HEK293T (cell line): ENCODE measurements at places on chromosomes 4 and X.

- DNase-seq: no peak
Measured at GRCh38 chrX:13254076-13254785, 65.6 kb downstream of the ATXN3L start.

- no peak for DNase-seq
Measured at GRCh38 chr4:2411786-2412510, 6.5 kb downstream of the ZFYVE28 start.

- peak; percentile 23 for DNase-seq
Measured at GRCh38 chr4:168496834-168497233, at the start of gene PALLD. PALLD (plus strand) TSS chr4:168497052.

DNA sequence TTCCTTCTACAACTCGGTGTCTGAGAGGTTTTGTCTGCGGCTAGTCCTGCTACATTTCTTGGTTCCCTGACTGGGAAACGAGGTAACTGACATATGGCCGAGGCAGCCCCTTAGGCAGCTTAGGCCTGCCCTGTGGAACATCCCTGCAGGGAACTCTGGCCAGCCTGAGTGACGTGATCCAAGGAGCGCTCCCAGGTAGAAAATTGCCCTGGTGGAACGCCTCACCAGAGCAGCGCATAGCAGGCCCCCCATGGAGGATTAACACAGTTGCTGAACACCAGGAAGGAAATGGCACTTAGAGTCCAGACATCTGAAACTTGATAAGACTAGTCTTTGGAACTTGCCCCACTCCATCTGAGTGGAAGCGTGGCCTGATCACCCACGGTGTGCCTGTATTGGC is 837.4 kb upstream of the NDST4 start:
- DNase-seq: no peak

DNA sequence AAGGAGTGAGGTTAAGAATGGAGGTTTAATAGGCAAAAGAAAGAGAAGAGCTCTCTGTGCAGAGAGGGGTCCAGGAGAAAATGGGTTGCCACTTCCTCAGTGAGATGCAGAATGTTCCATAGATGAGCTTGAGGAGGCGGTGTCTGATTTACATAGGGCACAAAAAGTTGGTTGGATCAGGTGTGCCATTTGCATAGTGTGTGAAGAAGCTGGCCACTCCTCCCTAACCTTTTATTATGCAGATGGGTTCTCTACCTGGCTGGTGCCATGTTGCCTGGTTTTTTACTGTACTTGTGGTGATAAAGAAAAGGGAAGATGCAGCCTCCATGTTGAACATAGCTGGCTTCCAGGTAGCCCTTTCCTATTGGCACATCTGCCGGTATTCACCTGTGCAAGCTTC is 27.3 kb downstream of the SUPT20HL1 start:
- no peak for DNase-seq
